ENCODE measurements at places on chromosomes 2 and 18. TPM values are rescaled to one million over a fixed set of nuclear protein-coding genes. Genes with fewer than 3 reads are reported as not detected.

GRCh38 chr2:149799013-149799705 is 211.6 kb upstream of the MMADHC start:
- DNase-seq: peak; percentile 52

GRCh38 chr2:234267534-234267933 is 217.0 kb downstream of the SPP2 start:
- no peak for DNase-seq

The FAP gene
- 1.1 TPM for polyA plus RNA-seq

The IL36A gene
- not detected for polyA plus RNA-seq

The FANCL gene
- 10.3 TPM for polyA plus RNA-seq

DNA sequence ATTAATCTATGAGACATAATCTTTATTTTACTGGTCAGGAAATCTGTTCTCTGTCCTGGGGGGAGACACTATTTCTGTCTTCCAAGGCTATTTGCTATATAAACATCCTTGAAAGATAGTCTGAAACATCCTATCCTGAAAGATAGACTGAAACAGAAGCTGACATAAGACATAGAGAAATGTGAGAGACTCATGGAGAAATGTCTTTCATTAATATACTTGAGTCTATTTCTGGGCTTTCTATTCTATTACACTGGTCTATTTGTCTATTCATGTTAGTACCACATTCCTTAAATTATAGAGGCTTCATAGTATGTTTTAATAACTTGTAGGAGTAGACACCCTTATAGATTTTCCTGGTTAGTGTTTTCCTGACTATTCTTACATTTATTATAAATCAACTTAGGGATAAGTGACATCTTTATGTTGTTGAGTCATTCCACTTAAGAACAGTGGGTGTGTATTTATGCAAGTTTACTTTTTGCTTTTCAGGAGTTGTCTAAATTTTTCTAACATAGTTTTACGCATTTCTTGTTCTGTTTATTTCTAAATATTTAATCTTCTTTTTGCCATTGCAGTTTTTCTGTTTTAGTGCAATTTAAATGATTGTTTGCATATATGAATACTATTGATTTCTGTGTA is 244.9 kb upstream of the ZSWIM2 start:
- DNase-seq: peak; percentile 22

The NPPC gene
- not detected for polyA plus RNA-seq

The SP5 gene
- not detected for polyA plus RNA-seq

GRCh38 chr18:11362856-11363255 is 213.5 kb upstream of the PIEZO2 start:
- no peak for DNase-seq

DNA sequence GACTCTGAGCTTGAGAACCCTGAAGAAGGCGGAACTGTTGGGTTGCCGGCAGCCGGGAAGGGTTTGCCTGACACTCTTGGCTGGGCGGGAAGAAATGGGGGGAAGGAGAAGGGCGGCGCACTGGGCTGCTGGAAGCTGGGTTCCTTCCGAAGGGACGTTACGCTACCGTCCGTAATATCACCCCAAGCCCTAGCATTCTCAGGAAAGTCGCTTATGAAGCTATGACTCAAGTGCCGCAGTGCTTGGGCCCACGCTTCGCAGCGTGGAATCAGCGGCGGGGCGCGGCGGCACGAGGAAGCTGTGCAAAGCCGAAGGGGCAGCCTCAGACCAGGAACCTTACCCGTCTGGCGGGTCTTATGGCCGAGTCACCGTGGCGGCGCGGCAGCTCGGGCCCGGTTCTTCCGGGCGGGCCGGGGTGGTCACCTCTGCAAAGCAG is 50.2 kb upstream of the SIGLEC15 start:
- DNase-seq: peak; percentile 89

Data from endothelial cell of umbilical vein (primary cell).